Frontal cortex (tissue), 4 donors: ENCODE measurements at places on chromosomes 1 and 21.

DNA sequence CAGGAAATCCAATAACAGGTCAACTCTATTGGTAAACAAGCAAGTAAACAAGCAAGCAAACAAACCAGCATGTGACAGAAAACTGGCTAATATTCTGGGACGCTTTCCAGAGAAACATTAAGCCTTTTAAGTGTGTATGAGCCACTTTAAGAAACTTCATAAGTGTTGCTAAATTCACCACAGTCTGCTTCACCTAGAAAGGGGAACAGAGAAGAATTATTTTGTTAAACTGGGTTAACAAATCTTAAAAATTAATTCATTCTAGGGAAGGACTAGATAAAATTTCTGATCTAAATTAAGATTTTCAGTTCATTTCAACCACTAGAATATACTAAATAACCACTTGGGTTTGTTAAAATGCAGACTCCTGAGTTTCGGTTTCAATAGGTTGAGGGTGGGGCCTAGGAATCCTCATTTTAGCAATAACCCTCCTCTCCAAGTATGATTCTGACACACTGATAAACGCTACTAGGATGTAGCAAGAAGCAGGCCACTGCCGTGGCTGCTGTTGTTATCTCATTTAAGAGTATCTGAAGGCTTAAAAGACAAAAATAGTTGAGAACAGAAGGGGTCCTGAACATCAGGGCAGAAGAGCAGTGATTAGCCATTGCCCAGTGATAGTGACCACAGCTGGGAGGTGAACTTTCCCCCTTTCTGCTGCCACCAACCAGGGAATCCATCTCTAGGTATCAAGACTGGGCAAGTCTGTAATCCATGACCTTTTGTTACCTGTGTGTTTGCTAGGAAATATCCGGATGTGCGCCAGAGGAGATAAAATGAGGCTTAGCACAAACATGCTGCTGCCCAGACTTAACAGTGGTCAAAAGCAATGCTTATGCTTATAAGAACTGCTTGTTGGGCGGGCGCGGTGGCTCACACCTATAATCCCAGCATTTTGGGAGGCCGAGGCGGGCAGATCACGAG, 11.2 kb downstream of the CREG1 start:
- no peak for DNase-seq

- no peak for DNase-seq
Observed at GRCh38 chr21:36479415-36480402, at the start of gene CLDN14. CLDN14 (minus strand) TSS chr21:36480122; CDS start chr21:36461695, 18,427 bp downstream.

DNA sequence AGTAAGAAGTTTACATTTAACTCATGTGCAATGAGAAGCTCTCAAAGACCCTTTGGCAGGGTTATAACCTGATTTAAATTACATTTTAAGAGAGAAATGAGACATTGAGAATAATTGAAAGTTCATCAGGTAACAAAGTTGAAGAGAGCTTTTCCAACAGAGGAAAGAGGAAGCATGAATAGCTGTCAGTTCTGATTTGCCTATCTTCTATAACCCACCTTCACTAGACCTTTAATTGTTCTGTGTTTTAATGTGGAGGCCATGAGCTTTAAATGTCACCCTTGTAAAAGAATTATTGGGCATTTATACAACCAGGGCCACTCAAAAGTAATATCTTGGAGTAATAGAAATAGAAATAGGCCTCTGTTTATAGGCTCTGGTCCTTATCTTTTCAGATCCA, 9.3 kb upstream of the FCRL1 start:
- no peak for DNase-seq

DNA sequence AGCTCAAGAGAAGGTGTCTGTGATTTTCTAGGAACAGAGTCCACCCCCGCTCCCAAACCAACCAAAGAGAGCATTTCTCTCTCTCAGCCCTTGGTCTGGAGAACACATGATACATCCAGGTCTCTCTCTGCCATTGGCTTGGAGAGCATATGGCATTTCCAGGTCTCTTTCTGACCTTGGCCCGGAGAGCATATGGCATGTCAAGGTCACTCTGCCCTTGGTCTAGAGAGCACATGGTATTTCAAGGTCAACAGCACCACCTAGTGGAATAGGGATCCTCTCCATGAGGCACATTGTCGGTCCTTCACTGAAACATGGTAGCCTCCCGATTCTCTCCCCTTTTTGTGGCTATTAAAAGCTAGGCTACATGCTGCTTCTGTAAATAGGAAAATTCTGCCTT, 437.7 kb upstream of the OLFM3 start:
- no peak for DNase-seq

GRCh38 chr1:44650159-44650831, 24.0 kb downstream of the TMEM53 start:
- no peak for DNase-seq

DNA sequence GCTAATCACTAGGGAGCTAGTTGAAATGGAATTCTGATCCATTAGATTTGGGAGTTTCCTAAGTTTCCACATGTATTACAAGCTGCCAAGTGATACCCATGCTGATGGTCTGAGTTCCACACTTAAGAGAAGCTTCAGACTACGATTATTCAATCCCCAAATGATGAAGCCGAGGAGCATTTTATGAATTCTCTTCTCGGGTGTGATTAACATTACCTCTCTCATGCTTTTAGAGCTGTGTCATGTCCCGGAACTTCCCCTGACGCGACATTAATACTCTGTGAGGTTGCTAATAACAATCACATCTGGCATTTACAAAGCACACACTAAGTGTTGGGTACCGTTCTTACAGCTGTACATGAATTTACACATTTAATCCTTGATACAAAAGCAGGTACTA, 63.0 kb downstream of the KCNJ15 start:
- DNase-seq = no peak

GRCh38 chr1:100581096-100581705, 43.3 kb downstream of the GPR88 start:
- DNase-seq = no peak

GRCh38 chr1:216702170-216702569, 21.1 kb downstream of the ESRRG start:
- no peak for DNase-seq

- DNase-seq = no peak
Observed at GRCh38 chr1:99315305-99315704, 51.0 kb downstream of the PLPPR4 start.

GRCh38 chr1:230807561-230808280, 60.5 kb downstream of the CAPN9 start:
- DNase-seq = no peak

DNA sequence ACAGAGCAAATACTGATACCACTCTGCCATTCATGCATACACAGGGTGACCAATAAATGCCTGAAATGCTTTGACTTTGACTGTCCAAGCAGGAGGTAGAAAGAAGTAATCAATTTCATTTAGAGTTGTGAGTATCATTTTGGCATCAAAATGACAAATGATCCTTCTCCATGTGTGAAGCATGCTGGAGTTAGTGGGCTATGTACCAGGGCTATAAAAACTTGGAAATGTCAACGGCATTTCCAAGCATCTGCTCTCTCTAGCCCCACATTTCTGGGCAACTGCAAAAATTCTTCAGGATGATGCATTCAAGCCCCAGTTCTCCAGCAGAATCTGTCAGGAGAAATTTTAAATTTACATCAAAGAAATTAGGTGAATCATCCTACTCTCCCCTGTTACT, 208.4 kb upstream of the PTBP2 start:
- DNase-seq = no peak

GRCh38 chr1:212944229-212944901, 6.0 kb upstream of the VASH2 start:
- no peak for DNase-seq

GRCh38 chr1:183331091-183331742, 87.0 kb downstream of the NMNAT2 start:
- DNase-seq = no peak

GRCh38 chr21:25283720-25284119, 323.6 kb downstream of the MRPL39 start:
- no peak for DNase-seq

DNA sequence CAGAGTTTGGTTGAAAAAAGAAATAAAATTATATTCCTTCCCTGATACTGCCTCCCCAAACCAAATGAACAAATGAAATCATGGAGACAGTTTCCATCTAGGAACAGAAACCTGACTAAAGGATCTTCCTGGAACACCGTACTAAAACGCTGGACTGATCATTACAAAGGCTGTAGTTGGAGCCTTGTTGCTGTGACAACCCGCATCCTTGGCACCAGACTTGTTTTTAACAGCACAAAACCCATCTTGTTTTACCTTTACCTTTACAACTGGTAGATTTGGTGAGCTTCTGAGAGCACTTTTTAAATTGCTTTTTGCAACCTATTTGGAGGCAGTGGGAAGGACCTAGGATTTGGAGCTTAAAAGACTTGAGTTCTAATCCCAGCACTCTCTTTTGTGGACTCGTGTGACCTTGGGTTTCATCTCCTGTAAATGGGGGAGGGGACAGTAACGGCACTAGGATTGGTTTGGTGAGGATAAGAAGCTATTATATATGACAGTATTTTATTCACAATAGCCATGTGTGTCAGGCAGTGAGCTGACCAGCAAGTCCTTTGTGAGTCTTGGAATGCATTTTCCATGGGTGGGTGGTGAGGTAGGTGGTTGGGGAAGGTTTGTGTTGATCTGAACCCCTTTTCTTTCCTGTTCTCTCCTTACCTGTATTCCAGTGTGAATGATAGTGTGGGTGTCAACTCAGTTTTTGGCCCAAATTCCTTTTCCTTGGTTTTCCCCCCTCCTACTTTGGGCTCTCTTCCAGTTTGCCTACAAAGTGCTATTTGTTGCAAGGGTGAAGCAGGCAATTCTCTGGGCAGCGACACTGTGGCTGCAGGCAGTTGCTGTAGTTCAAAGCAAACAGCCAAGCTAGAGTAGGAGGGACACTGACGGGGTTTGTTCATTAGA, 12.6 kb downstream of the LRRC8D start:
- DNase-seq = no peak

DNA sequence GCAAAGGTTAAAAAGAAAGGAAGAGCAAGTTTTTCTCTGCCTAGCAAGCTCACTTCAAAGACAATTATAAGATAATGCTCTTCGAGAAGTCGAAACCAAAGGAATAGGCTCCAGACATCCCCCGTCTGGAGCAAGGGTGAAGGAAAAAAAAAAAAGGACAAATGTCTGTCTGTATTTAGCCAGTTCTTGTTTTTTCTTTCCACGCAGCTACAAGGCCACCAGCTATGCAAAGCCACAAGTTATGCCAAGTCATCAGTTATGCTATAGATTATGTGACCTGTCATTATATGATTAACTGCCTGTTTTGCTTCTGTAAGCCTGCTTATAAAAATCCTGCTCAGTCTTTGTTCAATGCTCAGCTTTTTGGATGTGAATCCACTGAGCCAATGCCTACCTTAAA, 2.4 kb upstream of the THEM5 start:
- no peak for DNase-seq

GRCh38 chr1:181592255-181592859, 109.0 kb downstream of the CACNA1E start:
- no peak for DNase-seq

DNA sequence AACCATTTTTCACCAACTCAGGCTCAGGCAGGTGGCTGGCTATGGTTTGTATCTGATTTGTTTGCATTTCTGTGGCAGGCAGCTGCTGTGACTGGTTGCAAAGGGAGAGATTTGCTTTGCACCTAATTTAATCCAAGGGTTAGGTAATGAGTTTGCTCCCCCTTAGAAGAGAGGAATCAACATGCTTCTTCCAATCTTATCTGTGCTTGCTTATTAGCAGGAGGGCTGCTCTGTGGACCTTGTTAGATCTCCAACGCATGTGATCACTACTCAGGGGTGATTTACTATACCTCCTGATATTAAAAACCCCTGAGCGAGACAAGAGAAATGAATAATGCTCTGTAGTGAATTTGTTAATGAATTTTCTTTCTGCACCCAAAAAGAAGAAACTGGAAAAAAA, 20.5 kb downstream of the OLFML3 start:
- DNase-seq = no peak

- DNase-seq = no peak
Observed at GRCh38 chr1:24846671-24847070, 83.4 kb downstream of the RUNX3 start.

DNA sequence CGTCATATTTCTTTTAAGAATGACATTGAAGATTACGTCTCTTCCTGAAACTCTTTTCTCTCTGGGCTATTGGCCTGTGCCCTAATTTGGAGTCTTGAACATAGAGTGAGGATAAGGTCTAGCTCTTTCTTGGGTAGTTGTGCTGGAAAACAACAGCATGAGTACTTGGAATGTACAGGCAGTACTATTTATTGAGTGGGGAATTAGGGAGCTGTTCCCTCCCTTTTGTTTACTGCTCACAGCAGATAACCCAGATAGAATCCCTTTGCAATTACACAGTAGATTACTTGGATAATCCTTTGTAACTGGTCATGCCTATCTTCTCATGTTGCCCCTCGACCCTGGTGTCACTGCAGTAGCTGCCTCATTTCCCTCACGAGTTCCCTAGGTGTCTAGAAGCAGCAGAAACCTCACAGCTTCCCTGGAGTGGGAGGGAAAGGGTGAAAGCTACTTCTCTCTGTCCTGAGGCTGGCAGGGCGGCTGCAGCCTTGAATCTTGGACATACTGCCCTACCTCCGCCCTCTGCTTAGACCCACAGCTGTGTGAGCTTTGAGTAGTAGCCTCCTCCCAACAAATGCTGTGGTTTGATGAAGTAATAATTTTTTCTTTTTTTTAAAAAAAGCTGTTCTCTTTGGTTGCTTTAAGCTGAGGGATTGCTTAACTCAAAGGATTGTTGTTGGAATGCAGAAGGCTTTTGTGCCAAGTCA, 70.6 kb downstream of the FGGY start:
- no peak for DNase-seq

- DNase-seq = no peak
Observed at GRCh38 chr1:22090867-22091266, 38.4 kb downstream of the CDC42 start.

GRCh38 chr1:109254621-109255096, 5.3 kb downstream of the CELSR2 start:
- peak; percentile 35 for DNase-seq
